ENCODE measurements at places on chromosomes 12 and 14. TPM values are rescaled to one million over a fixed set of nuclear protein-coding genes. Genes with fewer than 3 reads are reported as not detected.

GRCh38 chr12:51150777-51151176, 22.2 kb downstream of the TFCP2 start:
- no peaks in the 10 kb centered on the region for H3K4me1 ChIP-seq
- no peak overlapping the region for H3K4me3 ChIP-seq
- no peak for DNase-seq
- no peak overlapping the region for H3K27ac ChIP-seq
- H3K36me3 ChIP-seq = no peaks in the 10 kb centered on the region

DNA sequence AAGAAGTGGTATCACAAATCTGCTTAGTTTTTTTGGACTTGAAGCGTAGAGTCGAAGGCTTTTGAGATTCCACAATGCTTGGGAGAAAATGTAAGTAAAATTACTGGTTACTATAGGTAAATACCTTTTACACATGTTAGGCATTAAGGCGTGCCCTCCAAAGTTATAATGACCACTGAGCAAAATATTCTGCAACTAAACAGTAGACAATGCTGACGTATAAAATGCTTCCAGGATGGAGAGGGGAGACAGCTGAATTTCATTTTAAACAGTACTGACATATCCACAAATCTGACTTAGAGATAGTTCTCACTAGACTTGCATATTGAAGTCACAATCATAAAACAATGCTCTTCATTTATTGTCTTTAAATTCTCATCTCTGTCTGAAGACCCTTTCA, 144.5 kb upstream of the DCN start:
- no peak overlapping the region for H3K4me3 ChIP-seq
- no peaks in the 10 kb centered on the region for H3K36me3 ChIP-seq
- DNase-seq = no peak
- no peak overlapping the region for H3K27ac ChIP-seq

- H3K4me3 ChIP-seq = no peak overlapping the region
- no peaks in the 10 kb centered on the region for H3K27me3 ChIP-seq
- no peaks in the 10 kb centered on the region for H3K4me1 ChIP-seq
- H3K36me3 ChIP-seq = no peaks in the 10 kb centered on the region
These were observed 54.9 kb downstream of the HECTD4 start for GRCh38 chr12:112327209-112327938.

DNA sequence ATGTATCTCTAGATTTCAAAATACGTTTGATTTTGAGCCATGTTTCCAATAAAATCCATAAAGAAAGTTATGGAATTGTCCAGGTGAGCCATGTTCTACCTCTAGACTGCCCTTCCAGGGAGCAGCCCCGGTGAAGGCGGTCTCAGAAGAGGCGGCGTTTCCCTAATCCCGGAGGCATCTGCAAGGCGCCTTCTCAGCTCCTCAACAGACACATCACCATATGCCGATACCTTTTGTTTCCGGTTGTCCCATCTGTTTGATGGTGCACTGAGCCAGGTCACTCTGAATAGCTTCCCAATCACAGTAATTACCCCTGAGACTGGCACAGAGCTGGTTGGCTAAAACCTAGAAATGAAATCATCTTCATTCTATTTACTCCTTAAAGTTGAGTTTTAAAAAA, 305.5 kb upstream of the FKBP4 start:
- no peaks in the 10 kb centered on the region for H3K36me3 ChIP-seq
- H3K4me1 ChIP-seq = no peaks in the 10 kb centered on the region
- no peak overlapping the region for H3K27ac ChIP-seq
- H3K4me3 ChIP-seq = no peak overlapping the region

DNA sequence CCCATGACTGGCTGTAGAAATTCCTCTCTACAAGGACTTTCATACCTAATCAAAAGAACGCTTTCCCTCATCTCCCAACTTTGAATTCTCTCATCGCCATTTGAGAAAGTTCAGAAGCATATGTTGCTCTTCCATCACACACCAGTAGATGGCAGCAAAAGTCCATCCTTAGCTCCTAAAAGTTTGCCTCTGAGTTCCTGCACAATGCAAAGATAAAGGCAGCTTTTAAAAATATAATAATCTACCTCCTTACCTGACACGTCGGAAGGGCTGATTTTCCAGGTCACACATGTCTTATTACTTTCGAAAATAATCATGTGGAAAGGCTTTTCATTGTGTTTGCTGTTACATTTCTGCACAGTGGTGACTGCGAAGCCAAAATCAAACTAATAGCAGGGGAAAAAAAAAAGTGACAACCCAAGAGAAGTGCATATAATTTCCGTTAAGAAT, 456.7 kb upstream of the SEL1L start:
- no peak overlapping the region for H3K4me3 ChIP-seq
- H3K4me1 ChIP-seq = no peaks in the 10 kb centered on the region
- H3K36me3 ChIP-seq = no peaks in the 10 kb centered on the region
- H3K27ac ChIP-seq = no peak overlapping the region

- H3K36me3 ChIP-seq = no peaks in the 10 kb centered on the region
- no peaks in the 10 kb centered on the region for H3K4me1 ChIP-seq
- DNase-seq = no peak
- no peak overlapping the region for H3K4me3 ChIP-seq
- no peak overlapping the region for H3K27ac ChIP-seq
These were observed 84.3 kb upstream of the TTC7B start for GRCh38 chr14:90900476-90901083.

- no peaks in the 10 kb centered on the region for H3K27me3 ChIP-seq
- peak overlapping the region; percentile 71 for H3K27ac ChIP-seq
- H3K4me1 ChIP-seq = peaks cover 39% of the 10 kb centered on the region
- no peaks in the 10 kb centered on the region for H3K36me3 ChIP-seq
These were observed 165.7 kb downstream of the SRGAP1 start for GRCh38 chr12:64010069-64010686.

DNA sequence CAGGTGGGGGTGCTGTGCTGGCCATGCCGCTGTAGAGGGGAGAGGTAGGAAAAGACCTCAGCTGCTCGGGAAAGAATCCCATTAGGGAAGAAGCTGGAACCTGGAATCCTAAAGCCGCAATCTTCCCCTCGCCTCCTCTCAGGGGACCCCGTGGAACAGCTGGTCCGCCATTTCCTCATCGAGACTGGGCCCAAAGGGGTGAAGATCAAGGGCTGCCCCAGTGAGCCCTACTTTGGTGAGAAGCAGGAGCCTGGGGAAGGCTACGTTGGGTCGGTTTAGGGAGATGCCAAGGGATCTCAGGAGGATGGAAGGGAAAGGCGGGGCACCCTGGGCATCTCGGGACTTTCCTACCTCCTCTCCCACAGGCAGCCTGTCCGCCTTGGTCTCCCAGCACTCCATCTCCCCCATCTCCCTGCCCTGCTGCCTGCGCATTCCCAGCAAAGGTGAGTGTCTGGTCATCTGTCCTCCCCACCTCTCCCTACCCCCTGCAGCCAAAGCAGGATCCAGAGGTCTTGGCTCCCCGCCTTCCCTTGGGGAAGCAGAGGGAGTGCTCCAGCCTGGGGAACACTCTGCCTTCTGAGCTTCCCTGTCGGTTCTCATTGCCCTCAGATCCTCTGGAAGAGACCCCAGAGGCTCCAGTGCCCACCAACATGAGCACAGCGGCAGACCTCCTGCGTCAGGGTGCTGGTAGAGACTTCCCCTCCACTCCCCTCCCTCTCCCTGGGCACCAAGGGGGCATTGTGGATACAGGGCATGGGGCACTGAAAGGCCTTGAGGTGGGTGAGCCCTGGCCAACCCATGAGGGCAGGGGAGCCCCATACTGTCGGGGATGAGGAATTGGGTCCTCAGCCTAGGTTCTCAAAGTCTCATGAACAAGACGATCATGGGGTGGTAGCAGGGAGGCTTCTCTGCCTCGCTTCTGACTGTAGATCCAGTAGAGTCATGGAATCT, 12.4 kb downstream of the TNS2 start:
- H3K4me3 ChIP-seq = no peak overlapping the region
- H3K36me3 ChIP-seq = no peaks in the 10 kb centered on the region
- H3K27me3 ChIP-seq = no peaks in the 10 kb centered on the region
- DNase-seq = no peak

GRCh38 chr12:85781766-85782165, 54.4 kb downstream of the RASSF9 start:
- H3K4me3 ChIP-seq = no peak overlapping the region
- DNase-seq = no peak
- no peak overlapping the region for H3K27ac ChIP-seq
- no peaks in the 10 kb centered on the region for H3K4me1 ChIP-seq
- no peaks in the 10 kb centered on the region for H3K36me3 ChIP-seq
- H3K27me3 ChIP-seq = no peaks in the 10 kb centered on the region

GRCh38 chr12:19369691-19370148, 69.6 kb upstream of the AEBP2 start:
- no peak overlapping the region for H3K27ac ChIP-seq
- H3K27me3 ChIP-seq = no peaks in the 10 kb centered on the region
- H3K36me3 ChIP-seq = peaks cover 16% of the 10 kb centered on the region
- H3K4me3 ChIP-seq = no peak overlapping the region
- DNase-seq = no peak

DNA sequence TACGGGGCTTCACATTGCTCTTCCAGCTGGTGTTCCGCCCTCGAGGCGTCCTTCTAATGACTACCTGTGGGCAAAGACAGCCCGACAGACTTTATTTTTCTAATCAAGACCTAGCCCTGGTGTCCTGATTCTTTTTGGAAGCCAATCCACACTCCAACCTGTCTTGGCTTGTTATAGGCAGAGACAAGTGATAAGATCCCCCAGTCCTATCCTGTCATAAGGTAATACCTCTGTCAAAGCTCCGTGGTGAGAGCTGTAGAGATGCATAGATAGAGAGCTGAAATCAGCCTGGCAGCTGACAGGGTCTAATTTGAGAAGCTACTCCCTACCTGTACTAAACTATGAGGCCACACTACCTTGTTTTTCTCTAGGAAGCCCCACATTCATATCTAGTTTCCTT, 11.5 kb upstream of the WNK1 start:
- no peak for DNase-seq
- H3K4me1 ChIP-seq = no peaks in the 10 kb centered on the region
- H3K4me3 ChIP-seq = no peak overlapping the region
- no peaks in the 10 kb centered on the region for H3K36me3 ChIP-seq
- no peak overlapping the region for H3K27ac ChIP-seq
- no peaks in the 10 kb centered on the region for H3K27me3 ChIP-seq

The PTPRB gene
- 2.5 TPM for total RNA-seq

The VIPAS39 gene
- 24.0 TPM for total RNA-seq

The HSPB8 gene
- total RNA-seq = 54.6 TPM

The SP1 gene
- 50.6 TPM for total RNA-seq

The EML1 gene
- total RNA-seq = 23.5 TPM

The TOMM20L gene
- not detected for total RNA-seq

Data from astrocyte (in vitro differentiated cells and primary cell).